ENCODE measurements at places on chromosomes 7 and 10.

GRCh38 chr7:156479596-156479995, 161.0 kb upstream of the RNF32 start:
- DNase-seq, result no peak

- peak; percentile 49 for DNase-seq
These were observed 43.1 kb upstream of the LBX1 start for GRCh38 chr10:101272229-101272868.

DNA sequence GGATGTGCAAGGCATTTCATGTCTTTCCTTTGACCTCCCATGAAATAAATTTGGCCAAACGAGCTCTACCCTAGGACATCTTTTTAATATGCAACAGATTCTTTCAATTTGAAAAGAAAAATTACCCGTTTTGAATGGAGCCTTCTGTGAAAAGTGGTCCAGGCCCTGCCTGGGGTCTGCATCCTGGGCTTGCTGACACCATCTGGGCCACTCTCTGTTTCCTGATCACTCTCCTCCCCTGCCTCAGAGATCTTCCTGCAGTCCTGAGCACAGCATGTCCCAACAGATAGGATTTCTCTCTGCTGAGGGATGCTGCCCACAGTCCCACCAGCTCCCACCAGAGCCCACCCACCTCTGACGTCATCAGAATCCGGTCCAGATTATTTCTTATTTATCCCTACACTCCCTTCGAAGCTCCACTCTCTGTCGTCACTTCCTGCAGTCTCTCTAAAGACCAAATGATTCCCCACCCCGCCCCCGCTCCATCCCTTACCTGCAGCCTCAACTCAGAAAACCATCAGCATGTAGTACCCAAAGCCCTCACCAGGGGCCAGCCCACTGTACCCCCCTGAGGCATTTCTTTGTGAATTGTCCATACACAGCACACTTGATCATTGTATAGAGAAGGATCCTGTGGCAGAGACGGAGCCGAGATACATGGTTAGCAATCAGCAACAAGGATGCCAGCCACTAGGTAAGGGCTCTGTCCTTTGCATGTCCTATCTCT, 192.1 kb upstream of the MGMT start:
- DNase-seq, result no peak

DNA sequence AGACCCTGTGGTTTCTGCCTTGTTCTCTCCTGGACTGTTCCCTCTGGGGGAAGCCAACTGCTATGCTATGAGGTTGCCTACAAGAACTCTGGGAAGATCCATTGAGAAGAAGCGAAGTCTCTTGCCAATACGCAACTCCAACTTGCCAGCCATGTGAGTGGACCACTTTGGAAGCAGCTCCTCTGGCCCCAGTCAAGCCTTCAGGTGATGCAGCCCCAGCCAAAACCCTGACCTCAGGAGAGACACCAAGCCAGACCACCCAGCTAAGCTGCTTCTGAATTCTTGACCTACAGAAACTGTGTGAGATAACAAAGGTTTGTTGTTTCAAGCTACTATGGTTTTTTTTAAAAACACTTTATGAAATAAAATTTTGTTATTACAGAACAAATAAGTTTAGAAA, 20.2 kb upstream of the MYL7 start:
- DNase-seq, result no peak

GRCh38 chr7:111272092-111272491, 181.2 kb downstream of the LRRN3 start:
- no peak for DNase-seq

GRCh38 chr10:78424723-78425122, 391.1 kb downstream of the RPS24 start:
- no peak for DNase-seq

- DNase-seq, result no peak
These were observed 64.2 kb downstream of the PHYHIPL start for GRCh38 chr10:59240582-59241183.

GRCh38 chr10:113282564-113282963, 270.3 kb upstream of the HABP2 start:
- DNase-seq, result no peak

DNA sequence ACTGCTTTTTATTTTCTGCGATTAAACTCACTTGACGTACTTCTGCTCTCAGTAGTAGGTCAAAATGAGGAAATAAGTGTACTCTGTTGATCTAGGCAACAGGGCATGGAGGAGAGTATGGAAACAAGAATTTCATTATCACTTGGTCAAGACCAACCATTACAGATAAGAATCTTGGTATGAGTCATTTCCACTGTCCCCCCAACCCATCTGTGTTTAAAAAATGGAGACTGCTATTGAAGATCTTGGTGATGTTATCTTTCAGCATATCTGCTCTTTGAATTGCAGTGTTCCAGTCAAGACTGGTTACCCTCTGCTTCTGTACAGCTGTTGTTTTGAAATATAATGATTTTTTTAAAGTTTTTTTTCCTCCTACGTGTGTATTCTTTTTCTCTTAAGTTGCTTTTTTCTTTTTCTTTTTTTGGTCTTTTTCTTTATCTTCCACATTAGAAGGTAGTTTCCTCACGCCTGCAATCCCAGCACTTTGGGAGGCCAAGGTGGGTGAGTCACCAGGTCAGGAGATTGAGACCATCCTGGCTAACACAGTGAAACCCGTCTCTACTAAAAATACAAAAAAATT, 11.7 kb downstream of the STAM start:
- no peak for DNase-seq

DNA sequence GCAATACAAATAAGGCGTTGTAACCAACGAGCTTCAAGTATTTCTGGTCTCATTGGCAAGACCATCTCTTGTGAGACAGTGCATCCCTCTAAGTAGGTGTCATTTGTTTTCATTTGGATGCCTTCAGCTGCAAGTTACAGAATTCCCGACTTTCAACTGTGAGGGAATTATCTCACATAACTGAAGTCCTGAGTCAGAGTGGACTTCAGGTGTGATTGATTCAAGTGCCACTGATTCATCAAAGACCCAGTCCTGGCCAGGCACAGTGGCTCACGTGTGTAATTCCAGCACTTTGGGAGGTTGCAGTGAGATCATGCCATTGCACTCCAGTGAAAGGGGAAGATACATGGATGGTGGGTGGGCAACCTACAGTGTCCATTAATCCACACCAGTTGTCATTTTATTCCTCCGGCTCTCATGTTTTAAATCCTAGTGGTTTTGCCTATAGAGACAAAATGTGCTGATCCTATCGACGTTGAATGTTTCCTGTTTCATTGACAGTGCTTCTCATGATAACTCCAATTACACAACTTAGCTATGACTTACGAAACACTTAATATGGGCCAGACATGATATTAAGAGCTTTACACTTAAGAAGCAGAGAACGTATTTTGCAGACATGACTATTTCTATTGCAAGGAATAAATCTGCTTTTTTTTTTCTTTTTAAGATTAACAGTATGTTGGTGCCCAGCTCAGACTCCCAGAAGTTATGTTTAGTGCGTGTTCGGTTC, 268.0 kb downstream of the FRMD4A start:
- no peak for DNase-seq

- DNase-seq, result no peak
These were observed 78.5 kb downstream of the OAT start for GRCh38 chr10:124340033-124340760.
